Caki2 (cell line): ENCODE measurements at places on chromosomes 4 and X.

DNA sequence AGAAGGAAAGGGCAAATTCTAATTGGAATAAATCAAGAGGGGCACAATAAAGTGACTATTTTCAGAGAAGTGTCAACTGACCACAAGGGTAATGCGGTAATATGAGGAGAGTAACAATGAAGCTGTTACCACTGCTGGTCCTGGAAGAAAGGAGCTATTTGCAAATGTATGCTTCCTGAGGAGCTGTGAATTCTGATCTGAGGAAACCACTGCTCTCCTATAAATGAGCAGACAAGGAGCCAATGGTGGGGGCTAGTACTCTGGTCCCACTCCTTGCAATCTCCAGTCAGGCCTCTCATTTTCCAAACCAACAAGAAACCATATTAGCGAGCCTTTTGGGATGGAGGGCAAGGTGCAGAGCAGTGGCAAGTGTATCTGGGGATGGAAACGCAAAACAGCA is 770.2 kb downstream of the FSTL5 start:
- no peak for DNase-seq

DNA sequence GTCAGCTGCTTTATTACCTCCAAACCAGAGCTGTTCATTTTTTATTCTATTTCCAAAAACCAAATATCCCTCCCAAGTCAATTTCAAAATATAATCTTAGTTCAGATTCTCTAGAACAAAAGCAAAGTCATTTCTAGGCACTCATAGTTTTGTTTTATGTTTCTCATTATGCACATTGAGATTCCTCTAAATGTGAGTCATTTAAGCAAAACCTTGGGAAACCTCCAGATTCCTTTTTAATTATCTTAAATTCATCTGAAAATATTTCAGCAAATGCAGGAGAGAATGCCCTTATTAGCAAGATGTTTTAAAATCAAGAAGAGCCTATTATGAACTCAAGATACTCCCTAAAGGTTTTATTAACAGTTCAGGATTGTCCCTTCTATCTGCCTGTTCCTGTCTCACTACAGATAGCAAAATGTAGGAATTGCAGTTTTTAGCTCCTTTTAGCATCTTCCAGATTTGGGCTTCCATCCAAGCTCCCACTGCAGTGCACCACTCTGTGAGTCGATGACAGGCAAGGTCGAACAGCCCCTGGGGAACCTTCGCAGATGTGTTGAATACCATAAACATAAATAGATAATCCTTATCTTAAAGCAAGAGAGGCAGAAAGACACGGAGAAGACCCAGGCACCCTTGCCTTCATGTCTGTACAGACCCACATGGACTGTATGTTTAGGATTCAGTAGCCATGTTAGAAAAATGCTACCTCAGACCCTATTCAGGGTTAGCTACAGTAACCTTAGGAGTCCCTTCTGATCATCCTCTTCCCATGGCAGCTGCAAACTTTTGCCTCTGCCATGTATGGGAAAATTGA is 11.3 kb upstream of the SLC9A7 start:
- DNase-seq: no peak

DNA sequence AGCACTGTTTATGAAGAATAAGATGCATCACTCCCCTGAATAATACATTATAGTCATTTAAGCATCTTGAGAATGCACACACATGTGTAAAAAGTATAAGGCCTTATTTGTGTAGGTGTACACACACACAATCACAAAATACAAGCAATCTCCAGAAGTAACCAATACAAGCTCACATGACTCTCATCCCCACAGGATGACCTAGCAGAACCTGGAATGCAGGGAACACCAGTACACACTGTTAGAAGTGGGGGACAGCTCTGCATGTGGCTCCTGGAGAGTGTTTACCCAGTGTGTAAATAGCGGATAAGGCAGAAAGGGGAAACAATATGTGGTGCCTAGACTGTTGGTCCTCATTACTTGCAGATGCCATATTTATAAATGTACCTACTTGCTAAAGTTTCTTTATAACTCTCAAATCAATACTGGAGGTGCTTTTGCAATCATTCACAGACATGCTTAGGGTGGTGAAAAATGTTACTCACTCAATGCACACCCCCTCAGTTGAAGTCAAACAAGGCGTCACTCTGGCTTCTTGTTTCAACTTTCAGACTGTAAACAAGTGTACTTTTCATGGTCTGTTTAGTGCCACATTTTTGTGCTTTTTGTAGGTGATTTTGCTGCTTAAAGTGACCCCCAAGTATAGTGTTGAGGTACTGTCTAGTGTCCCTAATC is 73.1 kb downstream of the MAGEB17 start:
- no peak for DNase-seq

DNA sequence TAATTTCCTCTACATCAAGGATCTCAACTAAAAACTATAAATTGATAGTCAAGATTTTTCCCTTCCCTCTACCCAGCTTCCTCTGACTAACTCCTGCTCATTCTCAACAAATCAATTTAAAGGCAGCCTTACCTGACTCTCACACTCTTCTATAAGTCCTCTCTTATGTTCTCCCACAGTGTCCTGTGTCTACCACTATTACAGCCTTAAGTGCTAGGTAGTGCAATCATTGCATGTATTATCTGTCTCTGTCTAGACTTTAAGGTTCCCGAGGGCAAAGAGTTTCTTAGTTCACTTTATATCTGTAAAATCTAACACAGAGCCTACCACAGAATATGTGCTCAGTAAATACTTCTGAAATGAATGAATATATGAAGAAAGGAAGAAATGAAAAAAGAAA is 123.7 kb downstream of the BTC start:
- DNase-seq: no peak

DNA sequence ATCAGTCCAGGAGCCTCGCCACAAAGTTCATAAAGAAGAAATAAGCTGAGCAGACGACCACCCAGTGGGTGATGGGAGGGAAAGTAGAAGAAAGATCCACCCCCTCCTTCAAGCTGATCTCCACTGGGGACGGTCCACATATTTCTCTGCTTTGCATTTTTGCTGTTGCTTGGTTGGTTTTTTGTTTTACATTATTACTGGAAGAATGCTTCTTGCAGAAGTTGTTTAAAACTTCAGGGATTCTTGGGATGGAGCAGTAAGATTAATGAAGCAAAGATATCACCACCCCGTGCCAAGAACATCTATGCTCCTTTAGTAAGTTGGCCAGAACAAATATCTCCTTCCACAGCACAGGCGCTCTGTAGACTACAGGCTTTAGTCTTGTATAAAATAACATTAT is 30.1 kb downstream of the LGI2 start:
- DNase-seq: no peak

GRCh38 chrX:141341341-141341740 is 99.0 kb upstream of the SPANXC start:
- peak; percentile 41 for DNase-seq
